ENCODE measurements at places on chromosomes 6 and 20.

GRCh38 chr6:52284131-52284459, 447 bp downstream of the MCM3 start:
- DNase-seq, result peak; percentile 62

DNA sequence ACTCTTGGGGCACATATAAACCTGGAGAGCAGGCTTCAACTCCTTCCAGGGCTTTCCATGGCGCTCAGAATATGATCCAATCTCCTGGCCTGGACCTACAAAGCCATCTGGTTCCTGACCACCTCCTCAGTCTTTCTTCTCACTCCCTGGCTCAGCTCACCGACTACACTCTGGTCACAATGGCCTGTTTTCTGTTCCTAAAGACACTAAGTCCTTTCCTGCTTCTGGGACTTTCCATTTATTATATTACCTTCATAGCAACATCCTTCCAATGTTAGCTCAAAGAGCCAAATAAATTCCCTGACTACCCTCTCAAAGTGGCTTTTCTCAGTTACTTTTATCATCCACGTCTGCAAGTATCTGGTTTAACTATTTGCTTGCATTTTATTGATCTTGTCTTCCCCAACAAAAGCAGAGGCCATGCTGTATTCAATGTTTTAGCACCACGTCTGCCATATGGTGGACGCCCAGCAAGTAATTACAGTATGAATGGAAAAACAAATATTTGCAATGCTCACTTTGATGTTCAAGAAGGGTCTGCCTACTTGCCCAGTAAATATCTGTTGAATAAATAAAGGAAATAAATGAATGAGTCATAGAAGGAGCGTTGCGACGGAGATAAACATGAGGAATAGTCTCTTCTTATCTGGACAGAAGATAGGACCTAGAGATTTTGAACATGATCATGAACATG, 328.4 kb downstream of the ESR1 start:
- no peak for DNase-seq

DNA sequence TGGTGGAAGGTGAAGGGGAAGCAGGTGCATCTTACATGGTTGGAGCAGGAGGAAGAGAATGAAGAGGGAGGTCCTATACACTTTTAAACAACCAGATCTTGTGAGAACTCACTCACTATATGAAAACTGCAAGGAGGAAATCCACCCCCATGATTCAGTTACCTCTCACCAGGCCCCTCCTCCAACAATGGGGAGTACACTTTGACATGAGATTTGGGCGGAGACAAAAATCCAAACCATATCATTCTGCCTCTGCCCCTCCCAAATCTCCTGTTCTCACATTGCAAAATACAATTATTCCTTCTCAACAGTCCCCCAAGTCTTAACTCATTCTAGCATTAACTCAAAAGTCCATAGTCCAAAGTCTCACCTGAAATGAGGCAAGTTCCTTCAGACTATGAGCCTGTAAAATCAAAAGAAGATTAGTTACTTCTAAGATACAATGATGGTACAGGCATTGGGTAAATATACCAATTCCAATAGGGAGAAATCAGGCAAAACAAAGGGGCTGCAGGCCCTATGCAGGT, 60.5 kb downstream of the EDN1 start:
- no peak for DNase-seq

DNA sequence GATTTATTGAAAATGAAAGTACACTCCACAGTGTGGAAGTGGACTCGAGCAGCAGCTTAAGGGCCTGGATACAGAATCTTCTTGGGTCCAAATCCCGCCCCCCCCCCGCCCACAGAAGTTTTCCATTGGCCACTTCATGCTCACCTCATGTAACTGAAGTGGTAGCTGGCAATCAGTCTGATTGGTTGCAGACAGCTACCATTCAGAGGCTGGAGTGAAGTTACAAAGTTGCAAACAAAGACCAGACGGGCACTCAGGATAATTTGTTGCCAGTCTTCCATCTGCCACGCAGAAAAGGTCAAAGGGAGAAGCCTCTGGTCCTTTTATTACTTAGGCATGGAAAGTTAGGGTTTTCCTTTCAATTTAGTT, 25.8 kb upstream of the FABP7 start:
- peak; percentile 9 for DNase-seq

- no peak for DNase-seq
Measured at GRCh38 chr20:62224113-62224855, 4.2 kb upstream of the HRH3 start.

- no peak for DNase-seq
Measured at GRCh38 chr20:2817891-2818595, 1.9 kb downstream of the TMEM239 start.

DNA sequence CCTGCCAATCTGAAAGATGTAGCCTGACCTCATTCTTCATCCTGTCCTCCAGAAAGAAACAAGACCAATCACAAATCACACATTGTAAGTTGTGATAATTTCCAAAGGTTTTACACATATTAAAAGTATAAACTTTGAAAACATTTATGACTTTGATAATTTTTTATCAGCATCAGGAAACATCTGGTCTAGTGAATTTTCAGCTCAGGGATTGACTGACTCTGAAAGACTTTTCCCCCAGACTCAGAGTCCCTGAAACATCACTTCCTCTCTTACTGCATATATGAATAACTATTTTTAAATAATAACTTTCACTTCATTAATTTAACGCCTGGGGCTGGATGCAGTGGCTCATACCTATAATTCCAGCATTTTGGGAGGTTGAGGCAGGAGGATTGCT, 48.5 kb upstream of the SSTR4 start:
- DNase-seq, result no peak

DNA sequence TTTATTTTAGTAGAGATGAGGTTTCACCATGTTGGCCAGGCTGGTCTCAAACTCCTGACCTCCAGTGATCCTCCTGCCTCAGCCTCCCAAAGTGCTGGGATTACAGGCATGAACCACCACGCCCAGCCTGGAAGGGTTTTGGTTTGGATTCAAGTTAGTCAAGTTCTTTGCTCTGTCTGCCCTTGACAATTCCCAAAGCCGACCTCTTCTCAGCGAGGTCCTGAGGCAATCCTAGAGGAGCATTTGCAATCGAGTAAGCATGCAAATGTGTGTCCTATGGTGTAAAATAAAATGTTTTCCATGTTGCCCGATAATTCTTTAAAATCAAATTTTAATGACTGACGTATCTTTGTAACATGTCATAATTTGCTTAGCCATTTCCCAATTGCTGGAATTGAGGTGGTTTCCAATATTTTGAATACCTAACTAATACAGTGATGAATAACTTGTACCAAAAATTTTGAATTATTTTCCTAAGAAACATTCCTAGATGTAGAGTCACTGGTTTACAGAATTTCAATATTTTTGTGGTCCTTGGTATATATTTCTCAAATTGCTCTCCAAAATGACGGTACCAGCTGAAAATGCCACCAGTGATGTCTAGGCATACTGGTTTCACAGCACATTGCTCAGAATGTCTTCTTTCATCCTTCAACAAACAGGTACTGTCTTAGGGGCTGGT, 38.7 kb downstream of the GTF2H5 start:
- DNase-seq, result no peak

- DNase-seq, result peak; percentile 64
Measured at GRCh38 chr6:23523771-23524170, 602.2 kb upstream of the NRSN1 start.

GRCh38 chr6:29527126-29527525, 32.4 kb downstream of the UBD start:
- DNase-seq, result no peak

GRCh38 chr20:50416269-50417022, 93.7 kb upstream of the PTPN1 start:
- DNase-seq, result no peak

GRCh38 chr6:111481836-111482187, 1.2 kb downstream of the REV3L start:
- DNase-seq, result no peak

DNA sequence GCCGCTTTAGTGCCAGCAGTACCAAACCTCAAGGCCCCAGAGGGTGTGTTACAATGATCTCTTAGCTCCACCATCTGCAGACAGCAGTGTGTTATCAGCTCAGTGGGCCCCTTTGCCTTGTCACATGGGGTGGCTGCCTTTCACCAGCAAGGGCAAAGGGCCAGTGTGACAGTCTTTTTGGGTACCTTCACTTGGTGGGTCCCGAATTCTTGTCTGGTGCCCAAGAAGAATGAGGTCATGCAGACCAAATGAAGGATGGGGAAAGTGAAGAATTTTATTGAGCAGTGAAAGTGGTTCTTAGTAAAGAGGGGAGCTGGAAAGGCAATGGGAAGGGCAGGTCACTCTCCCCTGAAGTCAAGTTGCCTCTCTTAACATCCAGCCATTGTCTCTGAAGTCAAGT, 2.9 kb upstream of the SMIM28 start:
- DNase-seq, result no peak

DNA sequence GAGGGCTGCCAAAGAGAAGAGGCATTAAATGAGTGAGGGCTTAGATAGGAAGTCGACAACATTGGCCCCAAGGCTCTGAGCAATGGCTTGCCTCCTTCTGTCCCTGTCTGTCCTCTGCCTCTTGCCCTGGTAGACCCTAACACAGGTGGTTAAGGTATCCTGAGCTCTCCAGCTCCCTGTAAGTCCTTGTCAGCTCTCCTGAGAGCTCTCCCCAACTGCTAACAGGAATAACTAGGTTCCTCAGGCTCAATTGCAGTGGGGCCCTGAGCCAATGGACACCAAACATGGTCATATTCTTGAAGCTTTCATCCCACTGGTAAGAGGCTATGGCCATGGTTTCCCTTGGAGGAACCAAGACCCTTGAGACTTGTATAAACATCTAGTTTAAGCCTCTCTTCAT, 5.0 kb upstream of the CPNE1 start:
- DNase-seq, result no peak

DNA sequence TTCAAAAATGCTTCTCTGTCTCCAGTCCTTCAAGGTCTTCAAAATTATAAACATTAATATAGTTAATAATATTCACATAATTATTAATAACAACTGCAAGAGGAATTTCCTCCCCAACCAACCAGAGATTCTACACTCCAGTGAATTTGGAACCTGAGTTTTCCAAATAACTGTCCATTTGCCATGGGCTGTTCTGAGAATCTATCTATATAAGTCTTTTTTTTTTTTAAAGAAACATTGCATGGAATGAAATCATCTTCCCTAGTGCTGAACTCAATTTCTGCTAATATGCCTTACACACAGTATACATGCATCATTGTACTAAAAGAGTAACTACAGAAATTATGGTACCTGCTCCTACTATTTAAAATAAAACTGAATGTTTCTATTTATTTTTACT, 113.9 kb downstream of the SLC22A3 start:
- no peak for DNase-seq

Measured in NCI-H2171 treated with DMSO at 0.1 percent for 48 hours (cell line).